ENCODE measurements at places on chromosomes 11 and 22.
A peak's percentile ranks its signal among the peaks of the same experiment; 100 is the strongest.

GRCh38 chr11:66844496-66845142 lies 1.4 kb downstream of the RCE1 start:
- no peak for DNase-seq

GRCh38 chr22:45162531-45162930 lies 1.2 kb upstream of the NUP50 start:
- DNase-seq: no peak

GRCh38 chr22:46908641-46909107 lies 146.2 kb downstream of the TBC1D22A start:
- no peak for DNase-seq

DNA sequence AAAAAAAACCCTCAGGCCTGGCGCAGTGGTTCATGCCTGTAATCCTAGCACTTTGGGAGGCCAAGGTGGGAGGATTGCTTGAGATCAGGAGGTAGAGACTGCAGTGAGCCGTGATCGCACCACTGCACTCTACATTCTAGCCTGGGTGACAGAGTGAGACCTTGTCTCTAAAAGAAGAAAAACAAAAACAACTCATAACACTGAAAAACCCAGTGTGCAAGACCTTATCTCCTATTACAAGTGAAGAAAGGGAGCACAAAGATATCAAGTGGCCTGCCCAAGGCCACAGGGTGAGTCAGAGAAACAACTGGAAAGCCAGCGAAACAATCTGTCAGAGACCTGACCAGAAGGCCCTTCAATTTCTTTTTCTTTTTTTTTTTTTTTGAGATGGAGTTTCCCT lies 2.5 kb downstream of the TXN2 start:
- no peak for DNase-seq

DNA sequence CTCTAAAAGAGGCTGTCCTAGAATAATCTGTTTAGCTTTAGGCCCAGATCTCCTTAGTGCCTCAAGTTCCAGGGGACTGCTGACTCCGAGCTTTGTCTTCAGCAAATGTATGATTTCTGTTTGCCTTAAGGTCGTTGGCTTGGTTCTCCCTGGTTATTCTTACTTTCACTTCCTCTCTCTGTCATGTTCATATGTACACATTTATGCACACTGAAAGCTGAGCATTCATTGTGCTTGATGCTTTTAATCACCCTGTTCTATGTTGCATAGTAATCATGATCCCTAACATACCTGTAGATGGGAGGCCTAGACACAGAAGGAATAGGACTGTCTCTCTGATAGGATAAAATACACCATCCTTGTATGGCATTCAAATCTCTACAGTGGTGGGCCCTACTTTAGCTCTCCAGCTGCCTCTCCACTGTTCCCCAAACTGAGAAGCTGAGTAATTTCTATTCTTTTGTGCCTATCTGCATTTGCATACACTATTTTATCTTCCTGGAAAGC lies 7.2 kb downstream of the PPFIBP2 start:
- DNase-seq: no peak

DNA sequence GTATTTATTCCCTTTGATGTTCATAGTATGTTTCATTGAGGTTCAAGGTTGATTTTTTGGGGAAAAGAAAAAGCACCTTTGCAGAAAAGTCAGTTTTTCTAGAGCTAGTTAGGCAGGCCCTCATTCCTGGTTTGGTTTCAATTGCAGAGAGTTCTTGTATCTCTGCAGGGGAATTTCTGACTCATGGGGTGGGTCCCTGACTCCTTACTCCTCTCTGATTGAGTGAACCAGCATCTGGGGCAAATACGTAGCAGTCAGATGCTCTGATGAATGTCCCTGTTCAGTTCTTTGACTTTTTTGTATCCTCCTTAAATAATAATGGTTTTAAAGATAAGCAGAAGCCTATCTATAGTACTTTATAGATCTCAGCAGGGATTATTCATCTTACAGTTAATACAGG lies 7.7 kb upstream of the NCR3LG1 start:
- DNase-seq: no peak

GRCh38 chr11:64208086-64208795 lies 1.7 kb downstream of the FERMT3 start:
- no peak for DNase-seq

DNA sequence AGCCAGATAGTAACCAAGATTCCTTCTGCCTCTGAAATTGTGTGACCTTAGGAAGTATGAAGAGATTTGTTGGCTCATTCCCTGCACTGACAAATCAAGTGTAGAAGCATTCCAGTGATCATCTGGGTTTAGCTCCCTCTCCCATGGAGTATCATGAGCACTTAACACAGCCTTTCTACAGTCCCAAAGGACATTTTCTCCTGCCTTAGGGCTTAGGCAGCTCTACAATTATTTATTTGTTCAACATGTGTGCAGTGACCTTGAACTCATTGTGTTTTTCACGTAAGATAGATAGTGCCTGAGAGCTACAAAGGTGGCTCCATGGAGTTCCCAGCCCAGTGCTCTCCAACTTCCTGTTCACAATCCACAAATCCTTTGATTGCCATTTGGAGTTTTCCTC lies 94.8 kb upstream of the FAT3 start:
- DNase-seq: no peak

- no peak for DNase-seq
Observed at GRCh38 chr11:6237761-6238302, 1.1 kb upstream of the CNGA4 start.

- peak; percentile 79 for DNase-seq
Observed at GRCh38 chr11:65386307-65387140, at the start of gene FRMD8. TSS of gene FRMD8 (plus strand) at chr11:65386637. CDS start at chr11:65387037, 400 bp downstream.

GRCh38 chr11:47406896-47407745 lies 1.3 kb upstream of the SLC39A13 start:
- DNase-seq: no peak

GRCh38 chr11:64237484-64237951 lies 3.1 kb downstream of the VEGFB start:
- peak; percentile 14 for DNase-seq

DNA sequence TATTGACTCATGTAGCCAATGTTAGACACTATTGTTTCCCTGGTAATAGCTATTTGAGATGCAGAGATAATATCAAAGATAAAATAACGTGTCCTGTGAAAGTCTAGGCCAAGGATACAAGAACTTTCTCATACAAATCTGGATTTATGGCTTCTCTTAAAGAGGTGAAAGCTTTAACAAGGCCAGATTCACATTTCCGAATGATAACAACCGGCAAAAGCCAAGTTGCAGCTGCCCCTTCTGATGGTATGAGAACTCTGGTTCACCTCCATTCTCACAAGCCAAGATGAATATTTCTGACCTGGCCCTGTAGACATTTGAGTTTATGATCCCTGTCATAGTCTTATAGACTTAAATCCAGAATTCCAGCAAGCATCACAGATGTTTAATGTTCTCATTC lies 230.4 kb upstream of the ZC3H12C start:
- DNase-seq: no peak

DNA sequence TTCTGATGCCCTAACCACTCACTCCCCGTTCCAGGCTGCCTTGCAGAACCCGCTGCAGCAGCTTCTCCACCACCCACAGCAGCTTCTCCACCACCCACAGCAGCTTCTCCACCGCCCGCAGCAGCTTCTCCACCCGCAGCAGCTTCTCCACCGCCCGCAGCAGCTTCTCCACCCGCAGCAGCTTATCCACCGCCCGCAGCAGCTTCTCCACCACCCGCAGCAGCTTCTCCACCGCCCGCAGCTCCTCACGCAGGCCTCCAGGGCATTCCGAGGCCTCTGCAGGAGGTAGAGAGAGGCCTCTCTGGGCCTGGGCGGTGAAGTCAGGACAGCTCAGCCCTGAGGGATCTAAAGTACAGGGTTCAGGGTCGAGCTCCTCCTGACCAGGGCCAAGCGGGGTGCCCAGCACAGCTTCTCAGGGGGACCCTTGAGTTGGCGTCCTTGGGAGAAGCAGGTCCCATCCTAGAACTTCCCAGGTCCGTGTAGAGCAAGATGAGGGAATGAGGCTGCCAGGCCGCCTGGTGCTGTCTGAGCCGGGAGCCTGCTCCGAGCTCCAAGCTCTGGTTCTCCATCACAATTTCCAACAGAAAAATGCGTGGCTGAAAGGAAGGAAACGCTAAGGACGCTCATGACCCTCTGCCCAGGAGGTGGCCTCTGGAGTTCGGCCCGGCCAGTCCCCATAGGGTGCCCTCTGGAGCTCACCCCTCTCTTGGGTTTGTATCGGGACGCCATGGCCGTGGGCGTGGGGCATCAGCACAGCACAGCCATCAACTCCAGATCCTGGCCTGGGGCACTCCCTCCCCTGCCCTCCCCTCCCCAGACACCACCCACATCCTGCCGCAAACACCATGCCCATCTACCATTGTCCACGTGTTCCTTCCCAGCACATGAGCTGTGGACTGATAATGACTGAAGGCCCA lies 528.6 kb downstream of the BRD1 start:
- no peak for DNase-seq

- no peak for DNase-seq
Observed at GRCh38 chr11:79285756-79286155, 155.1 kb downstream of the TENM4 start.

DNA sequence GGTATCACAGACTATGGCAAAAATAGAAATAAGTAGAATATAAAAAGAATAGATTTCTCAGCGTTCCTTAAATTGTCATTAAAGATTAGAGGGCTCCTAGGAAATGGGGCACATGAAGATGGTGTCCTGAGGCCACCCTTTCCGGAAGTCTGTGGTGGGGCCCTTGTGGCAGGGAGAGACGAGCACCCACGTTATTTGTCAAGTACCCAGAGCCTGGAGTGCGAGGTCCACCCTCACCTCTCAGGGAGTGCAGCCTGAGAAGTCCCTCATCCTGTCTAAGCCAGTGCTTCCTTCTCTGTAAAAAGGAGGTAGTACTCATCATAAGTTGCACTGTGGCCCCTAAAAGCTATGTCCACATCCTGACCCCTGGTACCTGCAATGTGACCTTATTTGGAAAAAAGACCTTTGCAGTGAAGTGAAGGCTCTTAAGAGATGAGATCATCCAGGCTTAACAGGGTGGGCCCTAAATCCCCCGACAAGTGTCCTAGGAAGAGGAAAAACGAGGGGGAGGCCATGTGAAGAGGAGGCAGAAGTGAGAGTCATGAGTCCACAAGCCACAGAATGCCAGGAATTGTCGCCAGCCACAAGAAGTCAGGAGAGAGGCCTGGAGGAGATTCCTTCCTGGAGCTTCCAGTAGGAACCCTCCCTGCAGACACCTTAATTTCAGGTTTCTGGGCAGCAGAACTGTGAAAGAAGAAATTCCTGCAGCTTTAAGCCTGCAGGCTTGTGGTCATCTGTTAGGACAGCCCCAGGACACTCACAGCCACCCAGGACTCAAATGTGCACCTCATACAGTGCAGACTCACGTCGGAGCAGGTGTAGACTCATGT lies 76.8 kb upstream of the CCND1 start:
- DNase-seq: no peak

DNA sequence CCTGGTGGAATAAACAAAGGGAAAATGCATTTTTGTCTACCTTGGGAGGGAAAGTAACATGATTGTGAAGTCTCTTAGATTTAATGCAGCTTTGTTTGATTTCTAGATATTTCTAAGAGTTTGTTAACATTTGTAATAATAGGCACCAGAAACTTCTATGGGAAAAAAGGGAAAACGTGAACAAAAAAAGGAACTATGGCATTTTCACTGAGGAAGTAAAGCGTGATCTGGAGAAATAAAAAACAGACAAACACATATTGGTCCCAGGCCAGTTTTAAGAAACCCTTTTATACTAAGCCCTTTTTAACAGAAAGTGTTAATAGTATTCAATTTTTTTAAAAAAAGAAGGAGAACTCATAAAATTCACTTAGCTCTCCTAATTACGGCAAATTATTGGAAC lies 6.9 kb upstream of the MS4A7 start:
- no peak for DNase-seq

- DNase-seq: no peak
Observed at GRCh38 chr11:120529911-120530310, 18.4 kb downstream of the GRIK4 start.

DNA sequence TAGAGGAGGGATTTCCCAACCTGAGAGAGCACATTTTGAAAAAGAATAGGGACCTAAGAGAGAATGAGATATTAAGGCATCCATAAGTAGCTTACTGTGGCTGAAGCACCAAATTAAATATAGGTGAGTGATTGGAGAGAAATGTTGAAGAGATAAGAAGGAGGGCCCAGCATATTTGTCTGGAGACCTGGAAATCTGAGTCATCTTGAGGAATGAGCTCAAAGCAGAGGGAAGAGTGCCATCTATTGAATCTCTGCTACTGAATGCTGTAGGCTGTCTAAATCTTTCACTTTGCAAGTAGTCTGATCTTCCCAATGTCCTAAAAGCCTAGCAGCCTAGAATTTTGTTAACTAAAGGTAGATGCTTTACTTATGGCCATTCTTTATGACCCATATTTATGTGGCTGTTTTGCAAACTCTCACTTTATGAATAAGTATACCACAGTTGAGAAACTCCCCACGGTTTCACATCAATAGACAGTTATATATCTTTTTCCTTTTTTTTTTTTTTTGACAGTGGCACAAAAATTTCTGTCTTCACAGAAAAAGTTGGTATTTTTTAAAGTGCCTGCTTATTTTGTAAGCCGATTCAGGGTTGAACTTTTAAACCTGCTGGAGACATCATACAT lies 2093.5 kb downstream of the LRRC4C start:
- DNase-seq: no peak

- DNase-seq: no peak
Observed at GRCh38 chr11:123434911-123435310, 4.8 kb downstream of the GRAMD1B start.

- no peak for DNase-seq
Observed at GRCh38 chr11:109173504-109173903, 248.5 kb upstream of the C11orf87 start.

GRCh38 chr22:49359076-49359475 lies 468.6 kb downstream of the BRD1 start:
- DNase-seq: no peak

DNA sequence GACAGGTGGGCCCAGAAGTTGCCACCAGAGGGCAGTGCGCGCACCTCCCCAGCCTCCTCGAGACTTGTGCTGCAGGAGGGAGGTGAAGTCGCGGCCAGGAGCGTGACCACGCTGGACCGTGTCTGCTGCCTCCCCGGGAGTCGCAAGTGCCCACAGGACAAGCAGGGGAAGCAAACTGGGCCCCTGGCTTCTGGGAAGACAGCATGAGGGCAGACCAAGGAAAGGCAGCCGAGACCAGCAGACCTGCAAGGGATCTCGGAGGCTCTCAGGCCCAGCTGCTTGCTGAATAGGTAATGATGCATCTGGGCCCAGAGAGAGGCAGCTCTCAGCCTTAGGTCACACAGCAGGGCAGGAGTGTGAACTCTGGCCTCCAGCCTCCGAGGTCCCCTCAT lies 17.0 kb upstream of the IL2RB start:
- peak; percentile 63 for DNase-seq

DNA sequence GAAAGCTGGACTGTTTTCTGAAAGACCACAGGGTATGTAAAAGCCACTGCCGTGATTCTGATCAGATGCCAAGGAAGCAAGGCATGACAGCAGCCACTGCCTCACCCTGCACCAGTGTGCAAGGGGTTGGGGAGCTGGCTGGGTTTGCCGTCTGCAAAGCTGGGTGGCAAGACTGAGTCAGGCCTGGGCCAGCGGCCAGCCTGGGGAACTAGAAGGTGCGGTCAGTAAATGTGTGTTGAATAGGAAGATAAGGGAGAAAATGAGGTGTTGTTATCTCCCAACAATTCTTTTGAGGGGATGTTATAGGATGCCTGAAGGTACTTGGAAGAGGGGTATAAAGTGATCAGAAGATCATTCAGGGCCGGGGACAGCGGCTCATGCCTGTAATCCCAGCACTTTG lies 8.0 kb downstream of the VSTM5 start:
- DNase-seq: no peak

- DNase-seq: no peak
Observed at GRCh38 chr22:22936180-22936914, 48.7 kb downstream of the IGLL5 start.

GRCh38 chr11:20844216-20844615 lies 174.8 kb downstream of the NELL1 start:
- DNase-seq: no peak

- no peak for DNase-seq
Observed at GRCh38 chr22:21945453-21946261, 7.0 kb downstream of the PPM1F start.

Measured in NCI-H1930 (cell line).